ENCODE measurements at places on chromosomes 16 and 17.

DNA sequence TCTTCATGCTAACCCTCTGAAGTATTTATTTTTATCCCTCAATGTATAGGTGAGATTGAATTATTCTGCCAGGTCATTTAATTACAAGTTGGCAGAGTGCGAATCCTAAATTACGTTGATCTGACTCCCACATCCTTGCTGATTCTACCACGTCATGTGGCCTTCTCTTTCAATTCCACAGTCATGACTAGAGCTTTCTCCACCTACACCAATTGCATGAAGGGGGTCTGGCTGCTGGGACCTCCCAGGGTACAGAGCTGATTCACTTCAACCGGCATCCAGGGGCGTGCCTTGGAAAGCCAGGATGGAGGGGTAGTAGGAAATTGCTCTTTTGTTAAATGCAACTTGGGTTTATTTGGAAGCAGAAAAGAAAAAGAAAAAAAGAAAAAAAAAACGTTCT is 41.1 kb upstream of the CDH13 start:
- no peak for DNase-seq

DNA sequence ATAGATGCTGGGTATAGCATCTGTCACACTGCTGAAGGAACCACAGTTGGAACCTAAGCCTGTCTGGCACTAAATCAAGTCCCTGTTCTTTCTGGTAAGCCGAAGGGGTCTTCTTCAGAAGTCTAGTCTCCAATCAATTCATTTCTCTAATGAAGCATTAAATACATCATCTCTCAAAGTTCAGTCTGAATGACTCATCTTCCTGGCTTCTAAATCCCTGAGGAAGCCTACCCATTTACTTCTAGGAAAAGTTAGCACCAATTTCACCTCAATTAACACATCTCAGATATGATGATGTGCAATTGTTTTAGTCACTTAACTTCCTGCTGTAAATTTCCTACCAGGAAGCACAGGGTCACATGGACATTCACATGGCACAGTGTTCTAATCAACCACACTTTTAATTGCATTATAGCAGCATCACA is 49.9 kb downstream of the TEX14 start:
- no peak for DNase-seq

DNA sequence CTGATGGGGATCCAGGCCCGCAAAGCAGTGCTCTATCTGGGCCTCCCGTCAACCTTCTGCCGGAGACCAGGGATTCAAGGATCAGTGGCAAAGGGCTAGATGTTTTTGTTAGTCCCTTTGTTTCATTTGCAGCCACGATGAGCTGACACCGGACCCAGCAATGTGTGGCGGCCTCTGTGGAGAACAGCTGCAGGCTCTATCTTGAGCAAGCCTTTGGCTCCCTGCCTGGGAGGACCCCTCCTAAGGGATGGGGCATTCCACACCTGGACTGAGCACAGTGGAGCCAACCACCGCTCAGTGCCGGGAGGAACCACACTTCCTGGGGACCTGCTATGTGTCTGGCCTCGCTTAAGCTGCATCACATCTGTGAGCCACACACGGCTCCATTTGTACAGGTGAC is 215.8 kb downstream of the RBFOX3 start:
- DNase-seq = no peak

DNA sequence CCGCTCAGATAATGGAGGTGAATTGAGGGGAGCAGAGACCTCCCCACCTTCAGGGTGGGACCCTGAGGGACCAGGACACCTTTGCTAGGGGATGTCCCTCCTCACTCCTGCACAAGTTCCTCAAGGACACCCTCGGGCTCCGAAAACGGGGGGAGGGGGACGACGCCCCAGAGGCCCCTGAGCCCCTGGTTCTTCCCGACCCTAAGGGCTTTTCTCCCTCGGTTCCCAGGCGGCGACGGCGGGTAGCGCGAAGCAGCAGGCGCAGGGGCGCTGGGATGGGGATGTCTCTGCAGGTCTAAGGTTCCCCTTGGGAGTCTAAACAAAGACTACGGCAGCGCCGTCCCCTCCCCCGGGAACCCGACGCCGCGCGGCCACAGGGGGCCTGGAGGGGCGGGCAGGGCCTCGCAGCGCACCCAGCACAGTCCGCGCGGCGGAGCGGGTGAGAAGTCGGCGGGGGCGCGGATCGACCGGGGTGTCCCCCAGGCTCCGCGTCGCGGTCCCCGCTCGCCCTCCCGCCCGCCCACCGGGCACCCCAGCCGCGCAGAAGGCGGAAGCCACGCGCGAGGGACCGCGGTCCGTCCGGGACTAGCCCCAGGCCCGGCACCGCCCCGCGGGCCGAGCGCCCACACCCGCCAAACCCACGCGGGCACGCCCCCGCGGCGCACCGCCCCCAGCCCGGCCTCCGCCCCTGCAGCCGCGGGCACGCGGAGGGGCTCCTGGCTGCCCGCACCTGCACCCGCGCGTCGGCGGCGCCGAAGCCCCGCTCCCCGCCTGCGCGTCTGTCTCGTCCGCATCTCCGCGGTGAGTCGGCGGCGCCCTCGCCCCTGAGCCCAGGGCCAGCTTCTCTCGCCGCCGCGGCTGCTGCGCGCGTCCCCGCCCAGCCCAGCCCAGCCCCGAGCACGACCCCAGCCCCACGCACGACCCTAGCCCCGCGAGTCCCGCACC is 36.7 kb upstream of the NDRG4 start:
- peak; percentile 29 for DNase-seq

DNA sequence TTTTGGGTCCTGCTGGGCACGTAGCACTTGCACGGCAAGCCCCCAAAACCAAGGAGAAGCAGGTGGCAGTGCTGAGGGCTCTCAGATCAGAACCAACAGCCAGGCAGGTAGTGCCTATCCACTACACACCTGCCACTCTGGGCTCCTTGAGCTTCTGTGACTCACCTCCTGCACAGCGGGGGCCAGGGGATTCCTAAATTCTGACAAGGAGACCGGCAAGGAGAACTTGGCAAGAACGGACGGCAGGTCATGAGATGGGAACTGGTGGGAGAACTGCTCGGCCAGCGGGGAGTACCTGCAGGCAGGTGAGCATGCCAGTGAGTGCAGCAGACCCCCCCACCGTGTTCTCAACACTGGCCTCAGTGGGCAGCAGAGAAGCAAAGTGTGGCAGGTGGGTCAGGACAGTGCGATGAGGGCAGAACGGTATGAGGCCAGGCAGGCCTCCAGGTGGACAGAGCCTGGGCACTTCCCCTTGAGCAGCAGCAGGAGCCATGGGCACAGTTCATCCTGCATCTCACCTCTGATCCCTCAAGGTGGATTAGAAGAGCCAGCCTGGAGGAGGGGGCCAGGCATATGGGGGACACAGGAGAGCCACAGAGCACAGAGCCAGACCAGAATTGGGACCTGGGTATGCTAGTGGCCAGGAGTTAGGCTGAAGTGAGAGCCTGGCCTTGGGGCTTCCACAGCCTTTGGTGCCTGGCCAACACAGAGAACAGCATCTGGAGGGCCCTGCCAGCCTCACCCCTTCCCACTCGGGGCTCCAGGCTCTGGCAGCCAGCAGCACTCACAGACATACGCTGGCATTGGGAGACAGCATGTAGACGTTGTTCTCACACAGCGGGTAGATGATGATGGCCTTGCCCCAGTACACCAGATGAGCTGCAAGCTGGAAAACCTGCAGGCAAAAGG is 14.7 kb downstream of the MPG start:
- no peak for DNase-seq

- DNase-seq = peak; percentile 8
These were observed 14.9 kb downstream of the SEC14L5 start for GRCh38 chr16:4972938-4973587.

GRCh38 chr17:31171701-31172100 is 76.9 kb downstream of the NF1 start:
- no peak for DNase-seq

DNA sequence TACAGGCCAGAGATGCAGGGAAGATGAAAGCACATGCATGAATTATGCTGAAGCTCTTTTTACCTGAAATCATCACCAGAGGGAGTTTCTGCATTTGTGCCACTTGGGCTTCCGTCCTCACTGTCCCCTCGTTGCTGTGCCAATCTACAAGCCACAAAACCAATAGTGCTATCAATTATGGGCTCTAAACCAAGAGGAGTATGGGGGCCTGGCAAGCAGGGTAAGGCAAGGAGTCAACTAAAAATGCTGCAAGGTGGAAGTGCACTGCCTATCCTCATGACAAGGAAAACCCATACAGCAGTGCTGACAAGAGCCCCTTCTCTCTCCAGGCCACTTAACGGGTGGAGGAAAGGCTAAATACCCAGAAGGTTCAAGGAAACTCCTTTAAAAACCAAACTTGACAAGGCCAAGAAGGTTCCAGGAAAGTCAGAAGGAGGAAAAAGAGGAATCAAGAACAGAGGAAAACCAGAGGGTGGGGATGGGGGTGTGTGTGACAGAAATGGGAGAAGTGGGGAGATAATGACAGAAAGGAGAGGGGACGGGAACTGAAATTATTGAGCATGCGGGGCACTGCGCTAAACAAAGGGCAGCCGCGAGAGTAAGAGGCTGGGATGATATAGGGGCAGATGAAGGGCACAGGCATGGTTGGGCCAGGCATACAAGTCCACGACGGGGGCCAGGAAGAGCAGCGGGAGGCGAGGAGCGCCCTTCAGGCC is 674 bp downstream of the C17orf75 start:
- DNase-seq = peak; percentile 74

- no peak for DNase-seq
These were observed 461.7 kb upstream of the DYNLRB2 start for GRCh38 chr16:80079072-80079471.

GRCh38 chr16:2252806-2253148 is 1.4 kb upstream of the ECI1 start:
- DNase-seq = no peak

GRCh38 chr17:44280392-44280937 is 12.5 kb upstream of the SLC4A1 start:
- no peak for DNase-seq

DNA sequence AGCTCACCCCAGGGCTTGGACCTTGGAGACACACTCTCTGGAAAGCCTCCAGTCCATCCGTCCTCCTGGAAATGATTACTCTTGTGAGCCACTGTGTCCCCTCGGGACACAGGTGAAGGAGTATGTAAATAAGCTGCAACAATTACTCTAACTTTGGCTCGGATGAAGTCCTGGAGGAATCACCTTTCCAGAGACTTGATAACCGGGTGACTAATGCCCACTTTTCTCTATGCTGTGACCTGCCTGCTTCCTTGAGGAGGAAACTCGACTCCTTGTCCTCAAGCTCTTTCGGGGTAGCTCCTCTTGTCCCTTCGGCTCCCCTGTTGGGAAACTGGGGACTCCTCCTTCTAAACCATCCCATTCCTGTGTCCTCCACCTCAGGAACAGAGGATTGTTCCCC is at the start of gene OR1A1:
OR1A1 (plus strand) TSS at position 301 of the 400 bp plus-strand sequence. CDS start 7,954 bp downstream, outside the sequence.
- no peak for DNase-seq

DNA sequence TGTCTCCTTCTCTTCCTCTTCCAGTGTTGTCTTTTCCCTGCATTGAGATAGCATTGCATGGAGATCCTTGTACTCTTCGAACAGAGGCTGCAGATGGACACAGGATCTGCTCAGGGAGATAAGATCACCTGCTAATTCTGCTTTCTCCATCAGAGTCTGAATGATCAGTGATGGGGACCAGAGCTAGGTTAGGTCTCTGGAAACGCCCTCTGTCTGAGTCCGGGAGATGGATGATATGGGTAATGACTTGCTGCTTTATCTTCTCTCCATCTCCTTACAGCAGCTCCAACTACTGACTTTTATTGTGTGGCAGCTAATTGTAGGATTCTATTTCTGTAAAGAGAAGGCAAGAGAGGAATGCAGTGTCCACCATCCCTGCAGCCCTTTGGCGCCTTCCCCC is 435.6 kb downstream of the WWOX start:
- no peak for DNase-seq

DNA sequence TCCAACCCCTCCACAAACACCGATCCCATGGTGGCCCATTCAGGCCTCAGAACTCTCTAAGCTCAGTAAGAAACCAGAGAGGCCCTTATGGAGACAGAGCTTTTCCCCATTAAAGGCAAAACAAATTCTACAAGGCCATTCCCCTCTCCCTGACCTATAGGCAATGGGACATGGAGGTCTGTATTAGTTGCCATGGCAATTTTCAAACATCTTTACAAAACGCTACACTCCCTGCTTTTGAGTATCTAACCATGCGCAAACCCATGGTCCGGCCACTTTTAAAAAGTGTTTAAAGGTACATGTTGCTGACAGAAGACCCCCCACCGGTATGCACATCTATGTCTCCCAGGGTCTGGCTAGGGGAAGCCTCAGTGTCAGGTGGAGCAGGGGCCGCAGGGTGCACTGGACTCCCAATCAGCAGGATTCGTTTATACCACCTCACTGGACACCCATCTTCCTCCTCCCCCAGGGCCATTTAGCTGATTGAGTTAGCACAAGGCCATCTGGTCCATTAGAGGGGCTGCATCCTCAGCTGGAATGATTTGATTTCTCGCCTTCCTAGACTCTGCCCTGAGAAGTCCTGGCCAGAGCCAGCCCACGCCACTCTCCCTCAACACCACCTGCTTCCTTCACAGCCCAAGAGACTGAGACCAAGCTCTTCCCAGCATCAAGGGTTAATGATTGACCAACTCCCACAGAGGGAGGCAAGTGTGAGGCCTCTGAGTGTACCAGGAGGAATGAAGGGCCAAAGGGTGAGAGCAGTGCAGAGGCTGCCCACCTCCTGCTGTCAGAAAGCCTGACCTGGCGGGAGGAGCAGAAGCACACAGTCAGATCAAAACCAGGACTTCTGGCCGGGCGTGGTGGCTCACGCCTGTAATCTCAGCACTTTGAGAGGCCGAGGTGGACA is 10.9 kb downstream of the ACLY start:
- DNase-seq = no peak

GRCh38 chr17:41163828-41164227 is 3.3 kb upstream of the KRTAP4-4 start:
- DNase-seq = no peak

GRCh38 chr16:69709456-69710084 is 16.8 kb downstream of the NQO1 start:
- no peak for DNase-seq

DNA sequence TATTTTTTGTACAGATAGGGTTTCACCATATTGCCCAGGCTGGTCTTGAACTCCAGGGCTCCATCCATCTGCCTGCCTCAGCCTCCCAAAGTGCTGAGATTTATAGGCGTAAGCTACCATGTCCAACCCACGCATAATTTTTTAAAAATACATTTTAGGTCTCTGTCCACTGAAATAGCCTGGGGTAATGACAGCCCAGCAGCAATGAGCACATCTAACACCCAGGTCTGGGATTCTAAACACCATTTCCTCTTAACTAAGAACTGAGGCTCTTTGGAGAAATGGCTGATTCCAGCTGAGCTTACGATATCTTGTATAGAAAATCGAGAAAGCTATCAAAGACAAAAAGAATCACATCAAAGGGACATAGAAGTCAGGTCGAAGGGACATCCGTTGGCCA is 245.3 kb downstream of the PARN start:
- DNase-seq = no peak

- DNase-seq = no peak
These were observed 282.9 kb upstream of the N4BP1 start for GRCh38 chr16:48892893-48893292.

- peak; percentile 27 for DNase-seq
These were observed 913 bp downstream of the CDIP1 start for GRCh38 chr16:4537376-4538343.

DNA sequence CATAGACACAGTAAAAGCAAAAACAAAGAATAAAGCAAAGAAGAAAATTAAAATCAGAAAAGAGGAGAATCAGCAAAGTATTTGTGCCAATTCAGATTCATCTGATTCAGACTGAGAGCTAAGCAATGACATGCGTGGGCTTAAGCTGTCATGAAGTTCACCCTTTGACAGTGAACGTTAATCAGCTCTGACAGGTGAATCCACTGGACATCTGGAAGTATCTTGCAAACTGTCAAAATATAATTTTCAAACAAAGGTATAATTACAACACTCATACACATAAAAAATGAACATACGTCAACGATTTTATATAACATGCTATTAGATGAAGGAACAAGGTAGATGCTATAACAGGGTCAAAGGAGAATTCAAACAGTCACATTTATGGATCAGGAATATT is 596.3 kb upstream of the SALL1 start:
- no peak for DNase-seq

Measured in activated CD4-positive, alpha-beta T cell treated with anti-CD3 and anti-CD28 coated beads for 36 hours (primary cell).